Vagina (tissue), 2 donors: ENCODE measurements at places on chromosomes 13 and 19.
A peak's percentile ranks its signal among the peaks of the same experiment; 100 is the strongest.

GRCh38 chr19:19568802-19569756 is 31.0 kb downstream of the CILP2 start:
- no peak for DNase-seq

GRCh38 chr19:9705836-9706235 is 30.9 kb upstream of the ZNF562 start:
- DNase-seq = no peak

- peak; percentile 44 for DNase-seq
Observed at GRCh38 chr13:45826731-45827130, 24.8 kb downstream of the SIAH3 start.

DNA sequence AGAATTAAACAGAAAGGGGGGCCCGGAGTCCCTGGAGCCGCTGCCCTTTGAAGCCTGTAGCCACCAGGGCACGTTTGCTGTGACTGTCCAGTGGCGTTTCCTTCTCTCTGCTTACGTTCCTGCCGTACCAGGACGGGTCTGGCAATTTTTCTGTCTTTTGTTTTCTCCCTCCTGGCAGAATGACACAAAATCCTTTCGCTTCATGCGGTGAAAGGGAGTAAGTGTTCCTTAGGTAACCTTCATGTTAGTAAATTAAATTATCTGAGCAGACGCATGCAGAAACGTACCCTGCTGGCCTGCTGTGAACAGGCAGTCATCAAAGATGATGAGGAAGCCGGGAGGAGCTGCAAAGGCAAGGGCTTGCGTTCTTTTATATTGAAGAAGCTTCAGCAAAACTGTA is 299.3 kb upstream of the ARGLU1 start:
- DNase-seq = no peak

DNA sequence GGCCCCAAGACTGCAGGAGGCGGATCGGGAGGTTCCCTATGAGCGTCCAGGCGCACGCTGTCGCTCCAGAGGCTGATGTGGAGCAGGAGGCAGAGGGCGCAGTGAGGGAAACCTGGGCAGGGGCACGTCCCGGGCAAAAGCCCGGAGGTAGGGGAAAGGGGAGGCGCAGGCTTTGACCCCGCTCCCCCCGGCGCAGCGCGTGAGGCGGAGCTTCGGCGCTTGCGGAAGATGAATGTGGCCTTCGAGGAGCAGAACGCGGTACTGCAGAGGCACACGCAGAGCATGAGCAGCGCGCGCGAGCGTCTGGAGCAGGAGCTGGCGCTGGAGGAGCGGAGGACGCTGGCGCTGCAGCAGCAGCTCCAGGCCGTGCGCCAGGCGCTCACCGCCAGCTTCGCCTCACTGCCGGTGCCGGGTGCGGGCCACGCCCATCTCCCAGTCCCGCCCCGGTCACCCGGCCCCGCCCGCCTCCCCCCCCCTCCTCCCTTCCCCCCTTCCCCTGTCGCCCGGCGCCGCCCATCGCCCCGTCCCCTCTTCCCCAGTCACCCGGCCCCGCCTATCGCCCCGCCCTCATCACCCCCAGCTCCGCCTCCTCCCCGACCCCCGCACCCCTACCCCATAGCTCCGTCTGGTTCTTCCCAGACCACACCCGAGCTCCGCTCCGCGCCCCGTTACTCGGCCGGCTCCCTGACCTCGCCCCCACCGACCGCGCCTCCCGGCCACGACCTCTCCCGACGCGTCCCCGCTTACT is 4.1 kb downstream of the HMG20B start:
- no peak for DNase-seq

GRCh38 chr13:49977992-49978391 is 18.9 kb upstream of the TRIM13 start:
- DNase-seq = no peak

GRCh38 chr19:6233056-6233826 is 46.5 kb downstream of the MLLT1 start:
- no peak for DNase-seq

DNA sequence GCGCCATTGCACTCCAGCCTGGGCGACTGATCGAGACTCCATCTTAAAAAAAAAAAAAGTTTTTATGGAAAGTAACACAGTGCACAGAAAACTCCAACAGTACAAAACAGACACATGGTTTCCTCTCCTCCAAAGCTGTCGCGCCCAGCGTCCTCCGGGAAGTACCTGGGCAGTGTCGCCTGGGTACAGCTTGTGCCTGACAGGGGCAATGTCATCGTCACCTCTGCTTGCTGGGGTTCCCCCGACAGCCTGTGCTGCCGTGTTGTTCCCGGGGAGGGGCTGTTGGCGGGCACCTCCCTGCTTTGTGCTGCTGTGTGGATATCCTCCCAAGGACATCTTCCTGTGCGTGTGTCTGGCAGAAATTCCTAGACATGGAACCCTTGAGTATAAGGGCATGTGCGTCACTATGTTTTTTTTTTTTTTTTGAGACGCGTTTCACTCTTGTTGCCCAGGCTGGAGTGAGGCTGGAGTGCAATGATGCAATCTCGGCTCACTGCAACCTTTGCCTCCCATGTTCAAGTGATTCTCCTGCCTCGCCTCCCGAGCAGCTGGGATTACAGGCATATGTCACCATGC is 2.4 kb upstream of the F2RL3 start:
- no peak for DNase-seq

DNA sequence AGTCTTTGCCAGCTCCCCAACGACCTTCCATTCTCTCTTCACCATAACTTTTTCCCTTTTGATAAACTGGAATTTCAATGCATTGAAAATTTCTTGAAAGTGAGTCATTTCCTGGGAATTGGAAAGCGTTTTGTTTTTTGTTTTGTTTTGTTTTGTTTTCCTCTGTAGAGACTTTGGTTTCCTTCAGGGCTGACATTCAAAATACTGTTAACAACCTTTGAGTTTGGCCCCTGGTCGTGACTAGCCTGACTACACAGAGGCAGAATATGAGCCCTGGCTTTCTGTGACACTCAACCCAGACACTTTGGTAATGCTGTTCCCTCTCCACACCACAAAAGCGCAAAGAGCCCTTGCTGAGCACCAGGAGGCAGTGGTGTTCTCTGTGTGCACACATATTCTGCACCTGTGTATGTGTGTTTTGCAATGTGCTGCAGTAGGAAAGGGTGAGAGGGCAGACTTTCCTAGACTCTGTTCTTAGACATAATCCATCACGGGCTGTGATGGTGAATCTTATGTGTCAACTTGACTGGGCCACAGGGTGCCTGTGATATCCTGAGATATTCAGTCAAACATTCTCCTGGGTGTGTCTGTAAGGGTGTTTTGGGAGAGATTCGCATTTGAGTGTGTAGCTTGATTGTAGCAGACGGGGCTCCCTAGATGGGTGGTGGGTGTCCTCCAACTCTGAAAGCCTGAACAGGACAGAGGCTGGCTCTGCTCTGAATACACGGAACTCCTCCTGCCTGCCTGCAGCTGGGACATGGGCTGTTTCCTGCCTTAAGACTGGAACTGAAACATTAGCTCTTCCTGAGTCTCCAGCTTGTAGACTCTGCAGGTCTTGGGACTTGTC is 29.5 kb upstream of the ANKRD10 start:
- no peak for DNase-seq

DNA sequence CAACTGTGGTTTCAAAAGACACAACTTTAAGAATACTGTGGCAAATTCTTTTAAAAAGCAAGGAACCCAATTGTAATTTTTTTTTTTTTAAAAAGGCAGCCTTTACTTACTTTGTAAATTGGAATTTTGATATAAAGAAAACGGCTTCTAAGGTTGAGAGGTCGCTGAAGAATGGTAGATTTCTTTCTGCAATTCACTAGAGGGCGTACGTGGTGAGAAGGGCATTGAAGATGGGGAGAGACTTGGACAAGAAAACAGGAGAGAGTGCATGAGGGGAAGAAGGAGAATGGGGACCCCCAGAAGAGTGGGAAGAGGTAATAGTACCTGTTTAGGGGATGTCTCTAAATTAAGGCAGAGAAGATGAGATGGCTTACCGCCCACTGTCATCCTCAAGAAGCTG is 33.5 kb upstream of the PABPC3 start:
- DNase-seq = no peak

DNA sequence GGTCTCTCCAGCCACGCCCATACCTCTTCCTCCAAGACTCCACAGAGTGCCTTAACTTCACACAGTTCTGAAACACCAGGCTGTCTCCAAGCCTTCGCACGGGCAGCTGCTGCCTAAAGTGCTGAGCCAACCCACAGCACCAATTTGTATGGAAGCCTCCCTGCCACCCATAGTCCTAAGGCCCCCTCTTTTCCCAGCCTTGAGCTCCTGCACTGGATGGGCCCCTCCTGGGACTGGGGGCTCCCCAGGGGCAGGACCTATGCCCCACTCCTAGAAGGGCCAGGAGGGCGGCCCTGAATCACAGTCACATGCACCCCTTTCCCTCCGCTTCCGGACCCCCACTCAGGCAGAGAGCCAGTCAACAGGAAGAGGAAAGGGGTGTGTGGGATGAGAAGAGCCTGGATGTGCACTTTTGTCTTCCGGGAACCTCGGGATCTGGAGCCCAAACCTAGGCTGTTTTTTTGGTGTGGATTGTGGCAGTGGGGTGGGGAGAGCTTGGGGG is 5.1 kb upstream of the FCER2 start:
- DNase-seq = no peak

DNA sequence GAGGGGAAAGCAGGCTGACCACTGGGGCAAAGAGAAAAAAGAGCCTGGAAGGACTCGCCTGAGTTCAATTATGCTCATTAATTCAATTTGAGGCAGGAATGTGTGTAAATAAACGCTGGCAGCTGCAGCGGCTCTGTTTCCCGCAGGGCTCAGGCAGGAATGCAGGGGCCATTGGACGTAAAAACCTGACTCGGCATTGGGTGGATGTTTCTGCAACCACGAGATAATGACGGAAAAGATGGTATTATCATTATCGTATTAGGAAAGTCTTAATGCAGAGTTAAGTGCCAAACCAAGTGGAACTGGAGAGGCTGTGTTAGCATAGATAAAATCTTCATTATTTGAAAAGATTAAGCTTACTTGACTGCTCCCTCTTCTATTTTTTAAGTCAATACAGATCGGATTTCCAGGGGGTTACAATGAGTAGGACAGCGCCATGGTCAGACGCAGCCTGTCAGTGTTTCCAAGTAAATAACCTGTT is 169.8 kb downstream of the SHISA2 start:
- no peak for DNase-seq

GRCh38 chr19:55596304-55596703 is 3.0 kb downstream of the FIZ1 start:
- no peak for DNase-seq

DNA sequence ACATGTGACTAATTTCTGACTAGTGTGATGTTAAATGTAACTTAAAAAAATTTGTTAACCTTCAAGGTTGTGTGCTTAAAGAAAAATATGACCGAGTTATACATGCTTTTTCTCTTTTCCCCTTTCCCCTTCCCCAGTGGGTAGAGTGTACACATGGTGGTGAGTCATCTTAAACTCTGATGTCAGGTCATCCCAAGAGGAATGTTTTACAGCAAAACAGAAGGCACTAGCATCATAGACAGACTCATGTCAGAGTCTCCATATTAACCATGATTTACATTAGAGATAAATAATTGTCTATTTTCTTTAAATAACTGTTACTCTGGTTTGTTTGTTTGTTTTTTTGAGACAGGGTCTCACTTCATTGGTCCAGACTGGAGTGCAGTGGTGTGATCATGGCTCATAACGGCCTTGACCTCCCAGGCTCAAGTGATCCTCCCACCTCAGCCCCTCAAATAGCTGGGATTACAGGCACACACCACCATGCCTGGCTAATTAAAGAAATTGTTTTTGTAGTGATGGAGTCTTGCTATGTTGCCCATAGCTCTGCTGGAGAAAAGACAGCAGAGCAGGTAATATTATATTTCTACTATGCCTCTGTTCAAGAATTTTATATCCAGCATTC is 160.4 kb upstream of the PCDH9 start:
- no peak for DNase-seq

DNA sequence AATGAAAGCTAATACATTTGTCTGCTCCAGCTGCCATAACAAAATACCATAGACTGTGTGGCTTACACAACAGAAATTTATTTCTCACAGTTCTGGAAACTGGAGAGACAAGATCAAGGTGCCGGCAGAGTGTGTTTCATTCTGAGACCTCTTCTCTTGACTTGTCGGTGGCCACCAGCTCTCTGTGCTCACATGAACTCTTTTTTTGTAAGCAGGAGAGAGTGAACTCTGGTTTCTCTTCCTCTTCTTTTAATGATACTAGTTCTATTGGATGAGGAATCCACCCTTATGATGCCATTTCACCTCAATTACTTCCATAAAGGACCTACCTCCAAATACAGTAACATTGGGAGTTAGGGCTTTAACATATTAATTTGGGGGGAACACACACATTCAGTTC is 11.7 kb downstream of the KCTD12 start:
- no peak for DNase-seq

GRCh38 chr13:60412909-60413616 is 16.0 kb downstream of the TDRD3 start:
- no peak for DNase-seq

GRCh38 chr13:108070925-108071324 is 144.4 kb downstream of the LIG4 start:
- no peak for DNase-seq

- no peak for DNase-seq
Observed at GRCh38 chr13:60335531-60335930, 61.5 kb upstream of the TDRD3 start.

DNA sequence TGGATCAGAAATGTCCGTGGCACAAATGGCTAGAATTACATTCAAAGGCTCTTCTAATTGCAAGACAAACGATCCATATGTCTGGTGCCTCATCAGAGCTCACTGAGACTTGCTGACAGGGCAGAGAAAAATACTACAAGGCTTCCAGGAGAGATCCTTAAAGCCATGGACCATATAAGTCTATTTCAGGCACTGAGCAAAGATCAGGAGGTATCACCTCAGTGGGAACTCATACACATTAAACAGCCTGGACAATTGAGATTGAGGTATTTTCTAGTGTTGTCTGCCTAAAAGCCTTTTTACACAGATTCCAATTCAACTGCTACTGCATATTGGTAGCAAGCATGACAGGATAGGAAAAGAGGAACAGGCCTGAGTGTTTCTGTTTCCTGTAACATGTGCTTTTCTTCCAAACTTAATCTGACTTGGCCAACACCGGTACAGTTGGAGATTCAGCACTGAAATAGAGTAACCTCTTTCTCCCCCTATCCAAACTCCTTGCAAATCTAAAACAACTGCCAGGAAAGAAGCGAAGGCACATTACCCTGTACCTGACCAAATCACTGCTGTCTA is 65.9 kb downstream of the SERP2 start:
- DNase-seq = no peak

DNA sequence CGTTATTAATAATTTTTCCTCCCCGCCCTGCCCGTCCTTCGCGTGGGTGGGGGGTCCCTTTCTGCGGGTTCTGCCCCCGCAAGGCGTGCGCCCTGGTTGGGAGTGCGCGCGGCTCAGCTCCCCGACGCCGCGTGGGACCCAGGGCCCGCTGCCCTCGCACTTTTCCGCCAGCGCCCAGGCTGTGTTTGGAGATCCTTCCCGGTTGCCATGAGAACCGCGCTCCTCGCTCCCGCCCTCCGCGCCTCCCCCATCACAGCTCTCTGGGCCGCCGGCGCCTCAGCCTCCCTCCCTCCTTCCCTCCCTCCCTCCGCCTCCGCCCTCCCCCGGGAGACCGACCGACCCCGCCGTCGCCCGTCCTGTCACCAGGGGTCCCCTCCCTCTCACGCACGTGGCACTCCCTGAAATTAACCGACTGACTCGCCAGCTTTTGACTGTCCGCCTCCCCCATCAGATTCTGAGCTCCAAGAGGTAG is 2.4 kb upstream of the SSBP4 start:
- no peak for DNase-seq

- DNase-seq = no peak
Observed at GRCh38 chr13:79403113-79403512, 2.9 kb downstream of the RBM26 start.
